NCI-H1417 treated with DMSO at 0.1 percent for 48 hours (cell line): ENCODE measurements at places on chromosomes 6 and 20.
A peak's percentile ranks its signal among the peaks of the same experiment; 100 is the strongest.

DNA sequence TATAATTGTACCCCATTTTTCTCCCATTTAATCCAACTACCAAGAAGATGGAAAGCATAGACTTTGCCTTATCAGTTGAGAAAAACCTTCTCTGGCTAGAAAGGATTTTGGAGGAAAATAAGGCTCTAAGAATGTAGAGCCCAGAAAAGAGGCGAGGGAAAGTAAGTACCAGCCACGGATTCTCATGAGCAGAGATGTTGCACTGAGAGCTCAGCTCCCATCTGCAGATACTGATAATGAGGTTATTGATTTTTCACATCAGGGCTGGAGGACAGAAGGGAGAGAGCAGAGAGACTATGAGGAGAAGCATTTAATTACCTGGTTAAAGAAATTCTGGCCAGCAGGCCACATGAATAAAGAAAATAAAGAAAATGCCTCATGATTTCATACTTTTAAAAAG is 104.4 kb upstream of the FAM184A start:
- DNase-seq = no peak

DNA sequence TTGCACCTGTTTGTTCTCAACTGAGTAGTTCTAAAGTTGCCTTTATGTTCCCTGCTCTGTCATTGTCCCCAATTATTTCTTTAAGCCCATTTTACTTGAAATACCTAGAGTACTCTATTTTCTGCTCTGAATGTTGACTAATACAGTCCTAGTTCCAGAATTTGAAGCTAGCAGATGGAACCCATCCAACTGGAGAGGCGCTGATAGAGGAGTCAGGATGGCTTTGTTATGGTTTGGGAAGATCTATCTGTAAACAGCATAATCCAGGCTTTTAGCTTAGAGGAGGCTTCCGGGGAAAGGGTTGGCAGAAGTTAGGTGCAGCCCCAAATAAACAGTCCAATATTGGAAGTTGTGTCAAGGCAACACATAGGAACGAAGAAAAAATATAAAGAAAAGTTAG is 927.7 kb downstream of the TFAP2A start:
- DNase-seq = no peak

DNA sequence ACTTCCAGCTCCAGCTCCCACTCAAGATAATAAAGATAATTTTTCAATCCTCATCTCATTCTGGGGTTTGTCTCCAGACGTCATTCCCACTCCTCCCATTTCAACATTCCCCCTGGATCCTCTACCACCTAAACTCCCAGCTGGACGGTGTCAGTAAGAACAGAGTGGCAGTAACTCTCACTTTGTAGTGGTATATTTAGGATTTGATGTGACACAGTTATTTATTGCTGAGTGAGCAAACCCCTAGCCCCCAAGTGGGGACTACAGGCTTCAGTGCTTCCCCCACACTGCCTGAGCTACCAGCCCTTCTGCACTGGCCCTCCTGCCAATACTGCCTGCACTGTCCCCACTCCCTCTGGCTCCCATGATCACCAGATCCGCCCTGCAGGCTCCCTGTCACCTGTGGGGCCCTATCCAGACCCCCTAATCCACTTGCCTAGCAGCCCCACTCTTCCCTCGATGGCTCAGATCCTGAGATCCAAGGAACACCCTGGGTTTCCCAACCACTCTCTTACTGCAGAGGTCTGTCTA is 2.4 kb downstream of the C6orf47 start:
- no peak for DNase-seq

DNA sequence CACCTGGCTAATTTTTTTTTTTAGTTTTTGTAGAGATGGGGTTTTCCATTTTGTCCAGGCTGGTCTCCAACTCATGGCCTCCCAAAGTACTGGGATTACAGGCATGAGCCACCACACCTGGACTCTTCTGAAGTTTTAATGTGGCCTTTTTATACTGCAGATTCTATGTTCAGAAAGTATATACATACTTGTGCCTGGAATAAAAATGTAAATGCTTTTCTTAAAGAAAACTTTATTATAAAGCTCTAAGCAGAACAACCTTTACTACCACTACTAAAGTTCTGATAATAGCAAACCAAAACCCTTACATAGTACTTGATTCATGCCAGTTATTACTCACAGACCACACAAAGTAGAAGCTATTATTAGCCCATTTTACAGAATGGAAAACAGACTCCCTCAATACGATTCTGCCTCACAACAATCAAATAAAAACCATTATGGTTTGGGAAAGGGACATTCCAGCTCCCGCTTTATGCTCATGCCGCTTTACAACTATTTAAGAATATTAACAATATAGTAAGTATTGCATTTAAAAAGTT is 5.3 kb downstream of the PHIP start:
- no peak for DNase-seq

- DNase-seq = no peak
These were observed 292.9 kb upstream of the ZFP64 start for GRCh38 chr20:52484438-52484837.

DNA sequence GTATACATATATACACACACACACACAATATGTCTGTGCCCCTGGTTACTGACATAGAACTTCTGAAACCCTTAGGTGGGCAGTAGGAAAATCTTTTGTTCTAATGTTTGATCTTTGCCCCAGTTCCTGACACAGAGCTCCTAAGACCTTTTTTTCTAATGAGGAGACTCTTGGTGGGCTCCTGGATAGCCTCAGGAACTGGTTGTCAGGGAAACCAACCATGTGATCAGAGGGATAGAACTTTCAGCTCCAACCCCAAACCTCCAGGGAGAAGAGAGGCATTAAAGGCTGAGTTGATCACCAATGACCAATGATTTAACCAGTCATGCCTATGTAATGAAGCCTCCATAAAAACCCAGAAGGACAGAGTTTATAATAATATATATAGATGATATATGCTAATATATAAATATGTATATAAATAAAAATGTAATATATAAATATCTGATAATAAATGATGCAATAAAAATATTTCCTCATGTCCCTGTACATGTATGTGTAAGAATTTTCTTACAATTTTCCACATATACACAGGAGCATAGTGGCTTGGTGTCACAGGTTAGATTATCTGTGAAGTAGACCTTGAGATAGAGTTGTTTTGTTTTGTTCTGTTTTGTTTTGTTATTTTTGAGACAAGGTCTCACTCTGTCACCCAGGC is 93.3 kb downstream of the GPX5 start:
- DNase-seq = no peak

GRCh38 chr20:40797425-40797824 is 108.4 kb upstream of the MAFB start:
- DNase-seq = no peak

- DNase-seq = no peak
These were observed 2.3 kb downstream of the KLHDC3 start for GRCh38 chr6:43016176-43016942.

GRCh38 chr6:24524805-24525204 is 30.0 kb downstream of the ALDH5A1 start:
- peak; percentile 1 for DNase-seq

GRCh38 chr6:113709936-113710509 is 147.1 kb upstream of the MARCKS start:
- no peak for DNase-seq

- DNase-seq = no peak
These were observed 130.4 kb downstream of the OLIG3 start for GRCh38 chr6:137363805-137364138.
